AML-193 (cell line): ENCODE measurements at places on chromosomes 7 and 10.
A peak's percentile ranks its signal among the peaks of the same experiment; 100 is the strongest.

DNA sequence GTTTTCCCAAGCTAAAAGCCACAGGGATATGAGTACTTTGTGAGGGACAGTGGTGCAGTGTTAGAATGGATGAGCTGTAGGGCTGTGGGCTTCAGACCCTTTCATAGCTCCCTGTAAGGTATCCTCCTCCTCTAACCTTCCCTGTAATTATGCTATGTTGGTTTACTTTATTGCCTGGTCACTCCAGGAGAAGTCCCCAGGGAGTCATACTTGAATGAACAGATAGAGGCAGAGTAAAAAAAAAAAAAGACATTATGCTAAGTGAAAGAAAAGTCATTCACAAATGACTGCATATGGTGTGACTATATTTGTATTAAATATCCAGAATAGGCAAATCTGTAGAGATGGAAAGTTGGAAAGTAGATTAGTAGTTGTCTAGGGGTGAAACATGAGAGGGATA lies 434.4 kb downstream of the AUTS2 start:
- no peak for DNase-seq

DNA sequence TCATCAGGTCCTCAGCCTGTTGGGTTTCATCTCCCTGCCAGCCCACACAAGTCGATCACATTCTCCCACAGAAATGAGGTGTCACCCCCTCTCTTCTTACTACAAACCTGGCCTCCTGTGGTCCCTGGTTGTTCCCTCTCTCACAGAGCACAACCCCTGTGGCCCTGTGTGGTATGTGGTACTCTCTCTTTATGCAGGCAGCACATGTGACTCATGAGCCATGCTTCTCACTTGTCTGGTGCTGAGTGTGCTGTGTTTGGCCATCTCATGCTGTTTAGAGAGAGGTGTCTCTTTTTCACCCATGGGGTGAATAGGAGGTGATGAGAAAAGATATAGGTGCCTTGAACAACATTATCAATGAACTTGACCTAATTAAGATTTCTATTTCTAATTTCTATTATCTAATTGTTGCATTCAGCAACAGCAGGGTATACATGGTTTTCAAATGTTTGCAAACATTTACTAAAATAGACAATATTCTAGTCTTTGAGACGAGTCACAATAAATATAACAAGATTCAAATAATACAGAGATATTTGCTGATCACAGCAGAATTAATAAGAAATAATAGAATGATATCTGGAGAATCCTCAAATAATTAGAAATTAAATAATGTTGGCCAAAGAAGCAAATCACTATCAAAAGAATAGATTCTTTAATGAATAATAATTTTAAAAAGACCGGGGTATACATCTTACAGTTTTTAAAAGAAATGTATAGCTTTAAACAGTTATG lies 633.8 kb upstream of the IGFBP3 start:
- no peak for DNase-seq

DNA sequence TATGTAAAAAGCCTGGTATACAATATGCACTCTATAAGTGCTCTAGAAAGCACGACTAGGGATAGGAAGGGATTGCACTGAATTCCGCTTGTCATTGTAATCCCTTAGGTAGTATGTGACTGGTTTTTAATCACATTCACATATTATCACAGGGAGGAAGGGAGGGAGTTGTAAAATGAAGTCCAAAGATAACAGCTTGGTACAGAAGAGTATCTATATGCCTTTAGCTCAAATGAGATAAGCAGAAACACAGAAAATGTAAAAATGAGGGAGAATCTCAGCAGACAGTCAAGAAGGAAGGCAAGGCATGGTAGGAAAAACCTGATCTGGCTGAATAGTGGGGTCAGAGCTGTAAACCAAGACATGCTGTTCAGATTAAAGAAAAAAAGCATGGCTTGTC lies 63.4 kb downstream of the ABI1 start:
- no peak for DNase-seq

GRCh38 chr10:131685007-131685406 lies 215.8 kb upstream of the PPP2R2D start:
- DNase-seq, result no peak

GRCh38 chr10:69088801-69089501 lies 1.0 kb downstream of the SRGN start:
- DNase-seq, result peak; percentile 72

DNA sequence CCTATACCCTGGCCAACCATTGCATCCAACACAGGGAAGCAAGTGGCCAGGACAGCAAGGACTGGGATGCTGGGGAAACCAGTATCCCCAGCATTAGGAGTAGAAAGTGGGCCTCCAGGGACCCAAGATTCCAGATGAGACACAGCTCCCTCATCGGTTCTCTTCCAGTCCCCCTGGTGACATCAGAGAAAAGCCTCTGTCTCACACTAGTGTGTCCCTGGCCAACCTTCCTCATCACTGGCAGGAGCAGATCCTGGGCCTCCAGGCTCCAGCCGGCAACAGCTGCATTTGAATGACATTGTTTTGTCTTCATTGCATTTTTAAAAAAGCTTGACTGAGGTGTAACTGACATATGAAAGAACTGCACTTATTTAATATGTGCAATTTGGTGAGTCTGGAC lies 177.3 kb upstream of the LYZL2 start:
- DNase-seq, result no peak

DNA sequence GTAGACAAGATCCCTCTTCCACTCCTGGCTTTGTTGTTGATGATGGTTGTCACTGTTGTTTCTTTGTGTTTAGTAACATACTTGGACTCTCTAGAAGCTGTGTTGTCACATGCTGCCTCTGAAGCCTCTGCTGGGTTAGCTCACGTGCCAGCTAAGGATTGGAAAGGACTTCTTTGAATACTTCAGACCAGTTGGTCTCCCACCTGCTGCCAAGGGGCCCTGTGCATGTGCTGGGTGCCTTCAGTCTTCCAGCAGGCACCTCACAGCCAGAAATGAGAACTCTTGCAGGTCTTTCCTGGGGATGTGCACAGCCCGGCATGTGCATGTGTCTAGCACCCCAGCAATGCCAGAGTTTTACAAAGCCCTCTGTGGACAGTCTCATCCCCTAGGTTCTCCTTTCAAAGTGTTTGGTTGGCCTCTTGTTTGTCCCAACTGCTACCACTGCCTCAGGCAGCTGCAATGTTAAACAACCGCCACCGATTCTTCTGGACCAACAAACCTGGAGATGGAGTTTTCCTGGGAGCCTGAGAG lies 21.7 kb upstream of the NCAPG2 start:
- no peak for DNase-seq

- DNase-seq, result peak; percentile 53
These were observed 16.5 kb upstream of the DDIT4 start for GRCh38 chr10:72257051-72257892.

GRCh38 chr7:78234634-78235033 lies 436.1 kb downstream of the PHTF2 start:
- DNase-seq, result no peak

DNA sequence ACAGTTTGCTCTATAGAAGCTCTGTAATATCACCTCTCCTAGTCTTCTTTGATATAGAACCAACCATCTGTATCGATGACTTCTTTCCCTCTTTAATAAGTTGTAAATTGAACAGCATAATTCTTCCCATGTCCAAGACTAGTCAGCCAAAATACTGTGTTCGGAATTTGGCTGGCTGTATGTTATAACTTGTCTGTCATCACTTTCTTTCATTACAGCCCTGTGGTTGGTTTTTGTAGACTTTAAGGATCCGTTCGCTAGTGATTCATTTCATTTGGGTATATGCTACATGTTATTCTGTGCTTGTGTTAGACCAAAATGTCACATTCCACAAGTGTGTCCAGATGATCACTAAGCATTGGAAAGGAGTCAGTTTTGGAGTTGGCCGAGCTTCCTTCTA lies 155.4 kb upstream of the ITGB1 start:
- no peak for DNase-seq

GRCh38 chr7:33932221-33932620 lies 26.9 kb downstream of the BMPER start:
- DNase-seq, result no peak

DNA sequence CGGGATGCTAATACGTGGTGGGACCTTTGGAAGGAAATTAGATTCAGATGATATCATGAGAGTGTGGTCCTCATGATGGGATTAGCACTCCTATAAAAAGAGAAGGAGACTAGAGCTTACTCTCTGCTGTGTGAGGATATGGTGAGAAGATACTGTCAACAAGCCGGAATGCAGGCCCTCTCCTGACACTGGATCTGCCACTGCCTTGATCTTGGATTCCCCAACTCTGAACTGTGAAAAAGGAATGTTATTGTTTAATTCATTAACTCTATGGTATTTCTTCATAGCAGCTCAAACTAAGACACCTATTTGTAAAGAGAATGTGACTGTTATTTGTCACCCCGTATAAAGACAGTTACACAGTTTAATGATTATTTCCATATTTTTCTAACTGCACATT lies 1227.5 kb upstream of the C7orf33 start:
- no peak for DNase-seq

GRCh38 chr10:47241946-47242867 lies 57.8 kb upstream of the GDF10 start:
- DNase-seq, result no peak

- DNase-seq, result no peak
These were observed 42.2 kb upstream of the MXI1 start for GRCh38 chr10:110165239-110165638.

DNA sequence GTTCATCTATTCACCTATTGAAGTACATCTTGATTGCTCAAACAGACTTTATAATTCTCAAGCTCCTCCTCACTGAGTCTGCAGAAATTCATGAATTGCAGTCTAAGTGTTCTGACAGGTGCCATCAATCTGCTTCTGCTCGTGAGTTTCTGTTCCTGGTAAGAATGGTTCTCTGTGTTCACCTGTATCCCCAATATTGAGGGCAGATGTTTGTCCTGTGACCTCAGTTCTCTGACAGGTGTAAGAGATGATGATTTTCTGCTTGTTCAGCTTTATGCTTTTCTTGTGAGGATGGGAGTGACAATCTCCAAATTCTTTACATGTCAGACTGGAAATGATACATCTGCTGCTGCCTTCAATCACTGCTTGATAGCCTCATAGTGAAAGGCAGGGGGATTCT lies 736.9 kb upstream of the COBL start:
- no peak for DNase-seq

GRCh38 chr7:137717811-137718271 lies 128.9 kb downstream of the DGKI start:
- no peak for DNase-seq

GRCh38 chr7:129227646-129228578 lies 3.1 kb downstream of the AHCYL2 start:
- DNase-seq, result no peak

- no peak for DNase-seq
These were observed 490 bp downstream of the TNS3 start for GRCh38 chr7:47581438-47581803.

GRCh38 chr10:132631338-132631735 lies 93.8 kb downstream of the INPP5A start:
- DNase-seq, result no peak

DNA sequence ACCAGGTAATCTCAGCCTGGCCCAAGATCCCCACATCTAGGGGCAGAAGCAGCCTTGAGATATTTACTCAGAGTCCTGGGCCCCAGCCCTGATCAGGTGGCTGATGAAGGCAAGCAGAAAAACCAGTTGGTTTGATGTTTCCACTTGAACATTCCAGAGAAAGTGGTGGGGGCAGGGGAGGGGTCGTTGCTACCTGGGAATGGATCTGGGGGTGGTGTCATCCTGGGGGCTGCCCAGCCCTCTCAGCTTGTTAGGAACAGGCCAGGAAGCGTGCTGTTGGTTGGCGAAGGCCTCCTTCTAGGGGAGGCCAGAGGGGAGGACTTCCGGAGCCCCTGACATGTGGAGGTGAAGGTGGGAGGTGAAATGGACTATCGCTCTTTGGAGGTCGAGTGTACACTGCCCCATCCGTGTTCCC lies 3.7 kb upstream of the ABHD11 start:
- no peak for DNase-seq

DNA sequence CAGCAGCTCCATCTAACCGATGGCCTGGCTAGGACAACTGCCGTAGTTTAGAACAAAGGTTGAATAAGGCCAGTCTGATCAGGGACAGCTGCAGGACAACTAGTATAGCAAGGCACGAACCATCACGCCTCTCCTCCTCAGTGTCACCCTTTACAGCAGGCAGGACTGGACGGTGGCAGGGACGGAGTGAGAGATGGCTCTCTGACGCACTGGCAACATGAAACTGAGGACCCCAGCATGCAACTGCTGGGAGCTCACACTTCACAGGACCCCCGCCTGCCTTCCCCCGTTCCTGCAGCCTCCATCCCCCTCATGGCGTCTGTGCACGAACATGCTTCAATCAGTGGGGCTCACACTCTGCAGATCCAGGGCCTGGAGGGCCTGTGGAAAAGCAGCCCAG lies 53.7 kb downstream of the ZRANB1 start:
- no peak for DNase-seq

DNA sequence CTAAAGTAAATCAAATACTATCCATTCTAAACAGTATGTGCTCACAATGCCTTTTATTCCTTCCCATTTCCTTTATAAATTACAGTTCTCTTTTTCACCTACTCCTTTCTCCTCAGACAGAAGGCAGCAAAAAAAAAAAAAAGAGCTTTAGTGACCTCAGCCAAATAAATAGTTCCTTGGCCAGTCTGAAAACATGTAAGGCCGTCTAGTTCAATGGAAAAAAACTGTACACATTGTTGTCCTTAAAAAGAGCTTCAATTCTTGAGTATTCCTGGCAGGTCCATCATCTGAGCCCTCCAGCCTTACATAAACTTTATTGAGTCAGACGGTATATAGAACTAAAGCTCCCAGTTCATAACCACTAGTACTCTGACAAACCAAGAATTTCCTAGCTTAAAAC lies 185.4 kb downstream of the CACNA2D1 start:
- no peak for DNase-seq

DNA sequence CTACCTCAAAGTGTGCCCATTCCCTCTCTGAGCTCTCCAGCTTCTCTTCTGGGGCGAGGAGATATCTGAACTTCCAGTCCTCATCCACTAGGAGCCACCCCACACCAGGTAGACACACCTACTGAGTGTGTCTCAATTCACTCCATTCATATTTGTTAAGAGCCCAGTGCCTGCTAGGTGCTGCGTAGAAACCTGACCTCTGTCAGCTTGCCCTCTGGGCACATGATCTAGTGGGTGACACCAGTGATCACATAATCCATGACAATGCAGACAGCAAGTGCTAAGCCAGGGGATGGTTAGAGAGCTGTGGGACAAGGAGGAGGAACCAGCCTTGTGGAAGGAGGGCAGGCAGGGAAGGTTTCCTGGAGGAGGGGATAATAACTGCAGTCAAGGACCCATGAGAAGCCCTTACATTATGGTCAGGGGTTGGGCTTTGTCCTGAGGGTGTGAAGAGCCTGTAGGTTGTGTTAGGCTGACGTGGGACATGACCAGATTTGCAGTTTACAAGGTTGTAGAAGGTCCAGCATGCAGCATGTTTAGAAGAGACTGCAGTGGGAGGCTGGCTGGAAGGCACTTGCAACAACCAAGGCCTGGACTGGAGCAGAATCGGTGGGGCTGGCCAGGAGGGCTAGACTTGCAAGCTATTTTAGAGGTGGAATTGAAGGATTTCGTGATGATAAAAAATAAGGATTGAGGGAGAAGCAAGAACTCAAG lies 81.8 kb downstream of the COL13A1 start:
- no peak for DNase-seq

GRCh38 chr7:129264534-129264933 lies 39.7 kb downstream of the AHCYL2 start:
- DNase-seq, result no peak
